Activated CD4-positive, alpha-beta T cell treated with anti-CD3 and anti-CD28 coated beads for 48 hours (primary cell): ENCODE measurements at places on chromosomes 2 and 18.

DNA sequence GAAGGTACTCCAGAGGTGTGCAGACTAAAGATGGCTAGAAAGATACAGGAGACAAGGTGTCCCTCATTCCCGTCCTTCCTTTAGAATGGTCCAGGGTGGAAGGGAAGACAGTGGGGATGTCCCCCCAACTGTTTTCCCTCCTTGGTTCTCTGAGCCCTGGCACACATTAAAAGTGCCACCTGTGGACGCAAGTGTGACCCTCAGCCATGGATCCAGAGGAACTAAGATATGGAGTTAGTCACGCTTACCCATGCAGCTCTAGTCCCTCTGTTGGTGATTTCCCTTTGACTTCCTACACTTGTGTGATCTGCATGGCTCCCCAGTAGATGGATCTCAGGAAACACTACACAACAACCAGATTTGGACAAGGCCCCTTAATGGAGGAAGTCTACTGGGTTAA is 113.1 kb upstream of the SRD5A2 start:
- no peak for DNase-seq

- DNase-seq, result no peak
Measured at GRCh38 chr2:40273734-40274182, 178.1 kb downstream of the SLC8A1 start.

GRCh38 chr2:65182570-65182969 is 45.1 kb upstream of the ACTR2 start:
- DNase-seq, result no peak

DNA sequence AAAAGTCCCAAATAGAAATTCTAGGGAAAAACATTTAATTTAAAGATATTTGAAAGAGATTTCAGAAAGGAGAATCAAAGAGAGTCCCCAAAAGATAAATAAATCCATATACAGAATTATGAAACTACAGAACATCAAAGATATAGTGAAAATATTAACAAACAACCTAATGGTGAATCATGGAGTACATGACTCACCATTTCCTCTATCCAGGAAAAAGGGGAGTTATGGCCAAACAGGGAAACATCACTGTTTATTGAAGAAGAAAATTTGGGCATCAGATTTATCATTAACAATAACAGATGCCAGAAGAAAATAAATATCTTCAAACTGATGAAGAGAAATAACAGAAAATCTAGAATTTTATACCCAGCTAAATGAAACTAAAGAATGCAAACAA is 448.3 kb downstream of the CDH2 start:
- DNase-seq, result no peak

DNA sequence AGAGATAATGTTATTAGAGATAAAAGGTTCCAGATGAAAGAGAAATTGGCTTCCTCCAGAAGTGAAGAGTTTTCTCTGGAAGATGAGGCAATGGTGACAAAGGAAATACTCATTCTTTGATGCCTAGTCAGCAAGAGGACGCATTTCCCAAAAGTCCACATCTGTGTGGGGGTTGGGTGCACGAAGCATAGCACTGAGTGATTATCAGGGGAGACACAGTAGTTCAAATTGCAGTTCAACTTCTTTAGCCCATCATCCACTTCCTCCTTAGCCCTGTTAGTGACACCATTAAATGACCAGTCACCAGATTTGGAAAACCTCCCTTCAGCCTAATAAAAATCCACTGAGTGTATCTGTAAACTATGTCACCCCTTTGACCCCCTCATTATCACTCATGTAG is 80.9 kb upstream of the PHLPP1 start:
- no peak for DNase-seq

DNA sequence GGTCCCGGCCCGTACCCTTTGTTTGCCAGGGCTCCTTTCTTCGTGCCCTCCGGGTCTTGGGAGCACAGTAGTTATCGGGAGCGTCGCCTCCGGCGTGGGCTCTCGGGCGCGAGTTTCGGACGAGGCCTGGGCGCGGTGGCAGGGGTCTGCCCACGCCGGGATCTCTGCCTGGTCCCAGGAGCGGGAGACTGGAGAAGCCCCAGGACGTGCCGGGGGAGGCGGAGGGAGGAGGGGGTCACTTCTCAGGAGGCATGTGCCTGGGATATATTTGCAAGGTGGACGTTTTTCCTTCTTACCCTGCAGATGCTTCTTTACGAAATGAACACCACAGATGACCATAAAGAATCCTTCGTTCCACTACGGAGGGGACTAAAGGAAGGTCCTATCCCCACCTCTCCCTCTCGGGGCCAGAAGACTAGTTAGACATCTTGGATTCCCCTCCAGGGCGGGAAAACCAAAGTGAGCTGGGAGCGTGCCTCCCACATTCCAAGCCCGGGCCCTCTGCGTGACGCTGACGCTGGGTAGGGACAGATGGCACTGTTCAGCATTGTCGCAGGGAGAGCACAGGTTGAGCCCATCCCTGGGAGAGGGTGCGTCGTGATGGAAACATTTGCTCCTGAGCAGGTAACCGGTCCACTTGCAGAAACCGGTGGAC is 483 bp upstream of the FHL2 start:
- no peak for DNase-seq

DNA sequence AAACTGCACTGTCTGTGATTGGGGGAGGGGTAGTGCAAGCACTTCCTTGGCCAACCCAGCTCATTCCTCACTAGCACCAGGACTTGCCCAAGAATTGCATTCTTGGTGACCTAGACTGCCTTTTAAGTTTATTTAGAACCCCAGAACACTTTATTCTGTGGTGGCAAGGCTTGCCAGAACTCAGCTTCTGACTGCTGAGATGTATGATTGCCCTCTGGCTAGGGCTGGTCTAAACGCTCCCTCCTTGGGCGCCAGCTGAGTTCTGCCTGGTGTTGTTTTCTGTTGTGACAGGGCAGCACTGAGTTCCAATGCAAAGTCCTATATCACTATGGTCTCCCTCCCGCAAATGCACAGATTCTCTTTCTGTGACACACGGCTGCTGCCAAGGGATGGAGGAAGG is 247.7 kb downstream of the ZNF385B start:
- DNase-seq, result no peak

- no peak for DNase-seq
Measured at GRCh38 chr2:58419983-58420382, 178.9 kb upstream of the FANCL start.

DNA sequence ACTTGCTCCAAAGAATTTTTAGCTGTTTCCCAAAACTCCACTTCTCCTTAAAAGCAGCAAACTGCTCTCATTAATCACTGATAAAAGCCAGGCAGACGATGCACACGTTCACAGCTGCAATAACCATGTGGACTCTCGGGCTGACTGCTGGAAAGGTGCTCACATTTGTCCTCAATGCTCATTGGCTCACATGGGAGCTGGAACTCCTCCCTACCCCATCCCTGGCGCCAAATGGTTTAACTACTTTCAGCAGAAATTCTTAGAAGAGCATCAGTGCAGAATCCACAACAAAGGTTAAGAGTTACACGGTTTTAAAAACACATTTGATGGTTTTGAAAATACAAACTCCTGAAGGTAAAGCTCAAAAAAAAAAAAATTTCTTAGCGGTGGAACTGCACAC is 117.1 kb downstream of the NOL10 start:
- DNase-seq, result no peak

DNA sequence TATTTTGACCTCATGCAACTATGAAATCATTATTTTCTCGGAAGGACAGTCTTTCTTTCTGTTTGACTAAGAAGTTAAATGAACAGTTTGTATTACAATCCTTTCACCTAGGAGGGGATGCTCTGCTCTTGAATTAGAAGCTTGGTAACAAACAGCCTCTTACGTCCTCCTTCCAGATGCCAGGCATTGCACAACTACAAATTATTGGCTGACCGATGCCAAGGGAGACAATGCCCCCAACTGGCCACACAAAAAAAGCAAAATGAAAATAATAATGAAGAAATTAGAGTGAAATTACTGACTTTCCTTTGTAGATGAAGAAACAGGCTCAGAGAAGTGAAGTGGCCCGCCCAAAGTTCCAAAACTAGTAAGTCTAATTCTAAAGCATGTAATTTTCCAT is 177.9 kb downstream of the CYRIA start:
- DNase-seq, result no peak

DNA sequence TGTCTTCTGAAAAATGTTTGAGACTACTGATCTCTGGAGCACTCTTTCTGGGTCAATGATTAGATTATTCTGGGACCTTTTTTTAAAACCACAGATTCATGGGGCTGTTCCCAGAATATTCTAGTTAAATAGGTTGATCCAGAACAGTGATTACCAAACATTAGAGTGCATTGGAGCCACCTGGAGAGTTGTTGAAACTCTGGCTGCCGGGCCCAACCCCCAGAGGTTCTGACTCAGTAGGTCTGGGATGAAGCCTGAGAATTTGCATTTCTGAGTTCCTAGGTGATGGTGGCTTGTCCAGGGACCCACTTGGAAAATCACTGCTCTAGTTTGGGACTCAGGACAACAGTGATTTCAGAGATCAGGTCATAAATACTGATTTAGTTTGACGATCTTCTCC is 197.3 kb downstream of the PTPRM start:
- DNase-seq, result no peak

DNA sequence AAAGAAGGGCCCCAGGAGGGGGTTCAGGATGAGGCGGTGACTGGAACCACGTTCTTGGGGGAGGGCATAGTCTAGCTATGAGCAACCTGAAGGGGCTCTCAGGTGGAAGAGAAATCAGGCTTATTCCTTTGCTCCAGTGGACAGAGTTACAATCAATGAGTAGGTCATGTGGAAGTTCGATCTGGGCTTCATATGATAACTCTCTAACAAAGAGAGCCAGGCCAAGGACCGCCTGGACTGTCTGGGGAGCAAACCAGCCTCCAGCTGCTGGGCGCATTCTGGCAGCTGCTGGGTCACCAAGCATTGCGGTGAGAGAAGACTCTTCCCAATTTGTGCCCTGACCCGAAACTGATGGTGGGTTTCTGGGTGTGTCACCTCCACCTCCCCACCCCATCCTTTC is 180.3 kb upstream of the SMAD2 start:
- DNase-seq, result no peak
